ENCODE measurements at places on chromosomes 6 and 20. TPM values are rescaled to one million over a fixed set of nuclear protein-coding genes. Genes with fewer than 3 reads are reported as not detected.

DNA sequence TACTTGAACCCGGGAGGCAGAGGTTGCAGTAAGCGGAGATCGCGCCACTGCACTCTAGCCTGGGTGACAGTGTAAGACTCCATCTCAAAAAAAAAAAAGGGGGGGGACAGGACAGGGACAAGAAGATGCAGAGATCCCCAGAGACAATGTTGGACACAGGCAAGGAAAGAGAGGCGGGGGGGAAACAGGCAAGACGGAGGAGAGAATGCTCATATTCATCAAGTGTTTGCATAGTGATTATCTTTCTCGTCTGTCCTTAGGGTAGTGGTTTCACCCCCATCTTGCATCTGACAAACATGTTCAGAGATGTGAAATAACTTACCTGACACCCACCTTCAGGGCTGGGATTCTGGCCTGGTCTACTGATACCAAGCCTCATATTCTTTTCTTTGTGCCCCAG is 29.0 kb downstream of the CHMP4B start:
- no peak for DNase-seq
- H3K27ac ChIP-seq = no peak overlapping the region

DNA sequence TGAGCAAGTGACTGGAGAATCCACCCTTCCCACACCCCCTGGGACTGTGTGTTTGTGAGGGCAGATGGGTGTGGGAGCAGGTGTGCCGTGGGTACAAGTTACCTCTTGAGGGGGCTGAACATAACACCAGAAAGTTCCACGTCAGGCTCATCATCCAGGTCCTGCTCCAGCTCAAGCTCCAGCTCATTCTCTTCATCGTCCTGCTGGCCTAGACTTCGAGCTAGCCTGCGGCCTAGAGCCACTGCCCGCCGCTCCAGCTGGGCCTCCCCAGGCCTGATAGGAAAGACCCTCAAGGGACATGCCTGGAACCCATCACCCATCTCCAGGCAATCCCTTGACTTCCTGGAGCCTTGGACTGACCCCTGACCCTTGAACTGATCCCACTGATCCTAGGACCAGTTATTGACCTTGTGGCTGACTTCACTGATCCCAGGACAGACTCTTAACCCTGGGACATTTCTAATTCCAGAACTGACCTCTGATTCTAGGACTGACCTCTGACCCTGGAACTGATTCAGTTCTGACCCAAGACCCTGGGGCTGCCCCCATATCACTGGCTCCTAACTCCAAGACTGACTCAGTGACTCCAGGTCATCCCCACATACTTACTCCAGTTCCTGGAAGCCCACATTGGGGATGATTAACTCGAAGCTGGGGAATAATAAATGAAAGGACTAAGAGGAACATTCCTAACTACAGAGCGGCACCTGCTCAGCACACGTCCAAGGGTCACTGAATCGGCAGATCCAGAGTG is 11.8 kb upstream of the SPAG4 start:
- no peaks in the 10 kb centered on the region for H3K36me3 ChIP-seq
- no peak overlapping the region for H3K27ac ChIP-seq
- DNase-seq = peak; percentile 14
- H3K4me3 ChIP-seq = no peak overlapping the region
- H3K4me1 ChIP-seq = peaks cover 18% of the 10 kb centered on the region

DNA sequence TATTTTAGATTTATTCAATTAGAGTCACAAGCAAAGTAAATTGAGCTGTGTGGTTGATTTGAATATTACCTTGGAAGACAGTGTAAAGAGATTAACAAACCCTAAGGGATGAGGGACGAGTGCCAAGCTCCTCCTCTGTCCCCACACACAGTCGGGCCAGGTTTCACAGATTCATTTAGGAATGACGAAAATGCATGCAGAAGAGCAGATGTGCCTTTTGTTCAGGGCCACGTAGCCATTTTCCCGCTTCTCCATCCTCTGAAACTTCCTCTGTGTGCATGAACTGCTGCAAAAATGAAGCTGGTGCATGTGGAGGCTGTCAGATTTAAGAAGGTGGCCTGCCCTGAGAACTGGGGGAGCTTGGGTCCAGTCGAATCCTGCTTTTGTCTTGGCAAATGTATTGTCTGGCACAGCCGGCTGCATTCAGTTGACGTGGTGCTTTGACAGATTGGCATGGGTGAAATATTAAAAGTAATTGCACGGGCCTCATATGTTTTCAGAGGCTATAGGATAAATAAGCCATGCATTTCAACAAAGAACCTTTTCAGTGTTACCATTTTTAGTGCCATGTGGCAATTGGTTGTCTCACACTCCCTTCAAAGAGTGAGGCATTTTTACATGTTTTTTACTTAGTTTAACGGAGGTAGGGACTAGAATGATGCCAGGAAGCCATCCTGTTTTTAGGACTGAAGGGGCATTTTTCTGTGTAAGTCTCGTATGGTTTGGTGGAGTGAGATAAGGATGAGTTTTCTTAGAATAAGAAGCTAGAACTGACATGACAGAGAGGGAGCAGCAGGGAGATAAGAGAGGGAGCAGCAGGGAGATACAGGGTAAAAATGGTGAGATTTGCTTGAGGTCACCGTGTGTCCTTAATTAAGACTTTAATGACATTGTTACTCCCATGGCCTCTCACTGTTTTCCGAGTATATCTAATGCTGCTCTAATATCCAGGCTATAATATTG is 361.1 kb downstream of the NRN1 start:
- H3K4me1 ChIP-seq = no peaks in the 10 kb centered on the region
- no peak overlapping the region for H3K27ac ChIP-seq
- no peak for DNase-seq
- no peaks in the 10 kb centered on the region for H3K27me3 ChIP-seq

- H3K36me3 ChIP-seq = no peaks in the 10 kb centered on the region
- DNase-seq = no peak
- no peak overlapping the region for H3K4me3 ChIP-seq
- H3K27me3 ChIP-seq = no peaks in the 10 kb centered on the region
Observed at GRCh38 chr6:49516147-49516505, 16.4 kb downstream of the GLYATL3 start.

- no peaks in the 10 kb centered on the region for H3K27me3 ChIP-seq
- H3K4me3 ChIP-seq = no peak overlapping the region
- no peak for DNase-seq
- no peaks in the 10 kb centered on the region for H3K36me3 ChIP-seq
Observed at GRCh38 chr20:16914277-16914676, 166.1 kb downstream of the OTOR start.

GSTA2 gene
- not detected for total RNA-seq

CPXM1 gene
- total RNA-seq = 1.2 TPM

OR2B6 gene
- not detected for total RNA-seq

Data from CD4-positive, CD25-positive, alpha-beta regulatory T cell (primary cell).